ENCODE measurements at places on chromosomes 2 and 18. TPM values are rescaled to one million over a fixed set of nuclear protein-coding genes. Genes with fewer than 3 reads are reported as not detected.

GRCh38 chr18:26479681-26480079 is 68.7 kb downstream of the KCTD1 start:
- no peaks in the 10 kb centered on the region for H3K36me3 ChIP-seq
- H3K4me1 ChIP-seq = no peaks in the 10 kb centered on the region

DNA sequence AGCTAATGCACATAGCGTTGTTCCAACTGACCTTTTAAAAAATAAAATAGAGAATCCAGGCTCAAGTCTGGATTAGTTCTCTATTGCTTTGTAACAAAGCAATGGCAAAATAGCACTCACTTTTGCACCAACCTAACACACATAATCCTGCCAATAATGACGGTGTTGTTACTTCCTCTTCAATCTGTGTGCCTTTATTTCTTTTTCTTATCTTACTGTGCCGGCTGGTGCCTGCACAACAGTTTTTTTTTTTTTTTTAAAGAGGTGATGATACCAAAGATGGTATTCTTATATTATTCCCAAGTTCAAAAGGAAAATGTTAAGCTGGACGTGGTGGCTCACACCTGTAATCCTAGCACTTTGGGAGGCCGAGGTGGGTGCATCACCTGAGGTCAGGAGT is 3.4 kb downstream of the PLB1 start:
- no peak for DNase-seq
- no peaks in the 10 kb centered on the region for H3K27me3 ChIP-seq
- no peaks in the 10 kb centered on the region for H3K36me3 ChIP-seq
- no peak overlapping the region for H3K27ac ChIP-seq
- no peak overlapping the region for H3K4me3 ChIP-seq

DNA sequence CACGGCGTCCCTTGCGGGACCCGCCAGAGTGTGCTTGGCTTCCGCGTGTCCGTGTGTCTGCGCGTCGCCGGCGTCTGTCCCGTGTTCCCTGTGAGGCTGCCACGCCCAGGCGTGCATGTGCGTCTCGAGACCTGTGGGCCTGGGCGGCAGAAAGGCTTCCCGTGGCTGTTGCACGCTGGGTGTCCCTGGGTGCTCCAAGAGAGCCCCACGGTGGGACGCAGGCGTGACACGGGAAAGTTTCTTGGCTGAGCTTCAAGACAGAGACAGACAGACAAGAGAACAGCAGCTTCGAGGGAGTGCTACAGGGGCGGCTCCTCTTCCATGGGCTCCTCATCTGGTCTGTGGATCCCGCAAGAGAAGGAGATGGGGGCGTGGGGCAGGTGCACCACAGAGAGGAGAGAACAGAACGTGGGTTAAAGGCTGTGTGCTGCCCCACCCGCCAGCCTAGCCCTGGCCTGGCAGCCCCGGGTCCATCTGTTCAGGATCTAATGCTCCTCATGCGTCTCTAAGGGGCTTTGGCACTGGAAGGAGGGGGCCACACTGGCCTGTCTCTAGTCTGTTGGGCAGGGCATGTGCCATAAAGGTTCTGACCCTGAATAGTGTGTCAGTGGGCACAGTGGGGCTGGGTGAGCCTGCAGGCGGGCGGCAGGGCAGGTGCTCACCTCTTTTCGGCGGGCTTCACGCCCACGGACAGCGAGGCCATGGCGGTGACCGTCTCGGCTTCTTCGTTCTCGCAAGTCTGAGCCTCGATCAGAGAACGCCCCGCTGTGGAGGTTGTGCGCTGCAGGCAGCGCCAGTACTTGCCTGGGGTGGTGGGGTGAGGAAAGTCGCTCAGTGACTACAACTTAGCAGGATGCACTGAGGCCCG is 205.1 kb downstream of the TWIST2 start:
- H3K4me1 ChIP-seq = no peaks in the 10 kb centered on the region
- DNase-seq = no peak
- no peaks in the 10 kb centered on the region for H3K27me3 ChIP-seq
- H3K4me3 ChIP-seq = no peak overlapping the region
- H3K36me3 ChIP-seq = peaks cover 16% of the 10 kb centered on the region
- no peak overlapping the region for H3K27ac ChIP-seq

PLCD4 gene
- 8.0 TPM for total RNA-seq

GRCh38 chr18:72675394-72675793 is 131.3 kb upstream of the CBLN2 start:
- H3K36me3 ChIP-seq = no peaks in the 10 kb centered on the region
- H3K4me3 ChIP-seq = no peak overlapping the region
- no peaks in the 10 kb centered on the region for H3K4me1 ChIP-seq
- no peaks in the 10 kb centered on the region for H3K27me3 ChIP-seq

GRCh38 chr2:226796012-226796839 is 3.4 kb downstream of the IRS1 start:
- H3K4me1 ChIP-seq = peaks cover 3% of the 10 kb centered on the region
- peak overlapping the region; percentile 87 for H3K4me3 ChIP-seq
- no peaks in the 10 kb centered on the region for H3K27me3 ChIP-seq
- peak overlapping the region; percentile 97 for H3K27ac ChIP-seq

RTP5 gene
- total RNA-seq = 0.15 TPM

EVA1A gene
- not detected for total RNA-seq

HJURP gene
- 3.0 TPM for total RNA-seq

CABYR gene
- 0.64 TPM for total RNA-seq

DNA sequence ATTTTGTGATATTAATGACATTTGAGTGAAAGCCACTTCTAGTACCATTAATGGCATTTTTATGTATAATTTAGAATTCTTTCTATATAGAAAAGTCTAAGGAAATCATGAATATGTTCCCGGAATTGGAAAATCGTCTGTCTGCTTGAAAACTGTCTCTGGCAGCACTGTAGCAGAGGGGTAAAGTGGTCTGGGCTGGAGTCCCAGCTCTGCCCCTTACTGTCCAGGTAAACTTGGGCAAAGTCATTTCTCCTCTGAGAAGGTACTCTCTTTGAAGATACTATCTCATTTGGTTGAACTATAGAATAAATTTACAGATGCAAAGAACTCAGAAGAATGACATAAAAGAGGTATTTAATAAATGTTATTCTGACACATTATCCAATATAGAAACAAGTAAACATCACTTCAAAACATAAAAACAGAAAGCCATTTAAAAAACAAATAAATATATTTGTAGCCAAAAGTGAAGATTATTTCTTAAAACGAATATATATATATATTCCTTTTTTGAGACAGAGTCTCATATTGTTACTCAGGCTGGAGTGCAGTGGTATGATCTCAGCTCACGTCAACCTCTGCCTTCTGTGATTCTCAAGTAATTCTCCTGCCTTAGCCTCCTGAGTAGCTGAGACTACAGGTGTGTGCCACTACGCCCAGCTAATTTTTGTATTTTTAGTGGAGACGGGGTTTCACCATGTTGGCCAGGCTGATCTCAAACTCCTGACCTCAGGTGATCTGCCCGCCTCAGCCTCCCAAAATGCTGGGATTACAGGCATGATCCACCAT is 149.8 kb upstream of the ITGA4 start:
- no peak for DNase-seq
- H3K4me1 ChIP-seq = no peaks in the 10 kb centered on the region
- no peaks in the 10 kb centered on the region for H3K36me3 ChIP-seq
- no peak overlapping the region for H3K4me3 ChIP-seq

DNA sequence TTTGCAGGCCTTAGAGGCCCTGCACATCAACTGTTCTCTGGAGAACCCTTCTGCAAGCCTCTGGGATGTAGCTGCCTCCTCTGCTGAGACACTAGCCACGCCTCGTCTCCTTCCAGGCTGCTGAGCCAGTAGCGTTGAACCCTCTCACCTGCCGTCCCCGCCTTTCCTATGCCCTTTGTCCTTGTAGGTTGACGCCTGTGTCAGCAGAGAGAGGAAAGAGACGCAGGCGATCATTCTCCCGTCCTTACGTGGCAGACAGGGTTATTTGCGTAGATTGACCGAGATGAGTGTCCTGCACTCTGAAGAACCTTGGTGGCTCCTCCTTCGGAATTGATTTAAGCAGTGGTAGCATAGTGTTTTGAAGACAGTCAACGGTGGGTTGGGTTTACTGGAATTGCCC is 27.8 kb downstream of the ID2 start:
- H3K4me3 ChIP-seq = no peak overlapping the region
- H3K27me3 ChIP-seq = no peaks in the 10 kb centered on the region
- no peak for DNase-seq
- H3K27ac ChIP-seq = no peak overlapping the region
- no peaks in the 10 kb centered on the region for H3K36me3 ChIP-seq

DNA sequence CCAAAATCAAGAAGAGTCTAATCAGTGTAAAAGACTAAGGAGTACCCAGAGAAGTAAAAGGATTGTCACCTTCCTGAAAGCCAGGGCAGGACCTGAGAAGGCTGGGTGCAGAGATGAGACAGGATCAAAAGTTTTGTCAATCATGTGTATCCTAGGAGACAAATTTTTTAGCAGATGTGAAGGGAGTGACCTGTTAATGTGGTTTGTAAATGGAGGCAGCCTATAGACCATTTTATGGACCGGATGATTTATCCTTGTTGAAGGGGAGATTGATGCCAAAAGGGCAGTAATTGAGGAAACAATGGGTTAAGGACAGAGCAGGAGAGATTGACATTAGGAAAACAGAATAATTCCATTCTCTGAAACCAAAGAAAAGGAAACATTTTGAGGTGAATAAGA is 813 bp downstream of the NDC80 start:
- no peak overlapping the region for H3K4me3 ChIP-seq
- H3K4me1 ChIP-seq = no peaks in the 10 kb centered on the region
- H3K27me3 ChIP-seq = no peaks in the 10 kb centered on the region

DNA sequence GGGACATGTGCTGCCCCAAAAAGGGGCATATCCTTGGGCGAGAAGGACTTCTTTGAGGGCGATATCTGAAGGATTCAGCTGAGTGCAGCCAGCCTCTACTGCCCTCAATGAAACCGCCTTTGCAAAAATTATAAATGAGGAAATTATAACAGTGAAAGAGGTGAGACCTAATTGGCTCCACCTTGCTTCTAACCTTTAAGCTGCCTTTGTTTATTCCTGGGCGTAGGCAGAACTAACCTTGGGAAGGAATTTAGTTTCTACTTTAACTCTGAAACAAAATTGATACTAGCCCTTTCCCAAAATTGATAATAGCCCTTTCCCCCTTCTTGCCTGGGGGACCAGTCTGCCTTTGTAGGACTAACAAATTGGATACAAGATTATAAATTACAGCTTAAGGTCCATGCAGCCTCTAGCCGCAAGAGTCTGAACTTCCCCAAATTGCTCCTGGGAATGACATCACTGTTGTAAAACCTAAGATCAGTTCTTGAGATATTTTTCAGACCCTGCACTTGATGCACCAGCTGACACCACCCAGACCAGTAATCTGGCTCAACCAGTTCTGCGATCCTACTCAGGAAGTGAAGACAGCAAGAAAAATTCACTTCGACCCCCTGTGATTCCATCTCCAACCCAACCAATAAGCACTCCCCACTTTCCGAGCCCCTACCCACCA is 36.0 kb upstream of the ASAP2 start:
- H3K36me3 ChIP-seq = no peaks in the 10 kb centered on the region
- no peak for DNase-seq
- H3K4me3 ChIP-seq = no peak overlapping the region
- H3K27me3 ChIP-seq = no peaks in the 10 kb centered on the region

GRCh38 chr2:240985881-240986786 is 12.3 kb upstream of the SNED1 start:
- no peaks in the 10 kb centered on the region for H3K27me3 ChIP-seq
- H3K27ac ChIP-seq = no peak overlapping the region
- no peaks in the 10 kb centered on the region for H3K36me3 ChIP-seq
- peaks cover 11% of the 10 kb centered on the region for H3K4me1 ChIP-seq
- DNase-seq = no peak

DNA sequence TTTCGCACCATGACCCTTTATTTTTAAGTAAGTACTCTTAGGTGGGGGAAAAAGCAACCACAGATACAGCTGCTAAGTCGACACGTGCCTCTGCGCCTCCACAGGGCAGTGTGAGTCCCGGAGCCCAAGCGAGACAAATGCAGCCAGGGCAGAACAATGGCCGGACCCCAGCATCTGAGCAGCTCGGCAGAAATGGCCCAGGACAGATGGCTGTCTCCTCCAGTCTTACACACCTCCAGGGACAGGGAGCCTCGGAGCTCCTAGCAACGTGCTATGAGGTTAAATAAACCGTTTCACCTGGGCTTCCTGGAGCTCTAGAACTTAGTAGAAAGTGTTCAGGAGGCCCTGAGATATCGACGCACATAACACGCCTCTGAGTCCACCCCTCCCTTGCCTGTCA is 47.3 kb upstream of the SALL3 start:
- no peak overlapping the region for H3K4me3 ChIP-seq
- DNase-seq = no peak
- peaks cover 38% of the 10 kb centered on the region for H3K27me3 ChIP-seq
- H3K4me1 ChIP-seq = no peaks in the 10 kb centered on the region
- H3K27ac ChIP-seq = no peak overlapping the region
- H3K36me3 ChIP-seq = no peaks in the 10 kb centered on the region

DNA sequence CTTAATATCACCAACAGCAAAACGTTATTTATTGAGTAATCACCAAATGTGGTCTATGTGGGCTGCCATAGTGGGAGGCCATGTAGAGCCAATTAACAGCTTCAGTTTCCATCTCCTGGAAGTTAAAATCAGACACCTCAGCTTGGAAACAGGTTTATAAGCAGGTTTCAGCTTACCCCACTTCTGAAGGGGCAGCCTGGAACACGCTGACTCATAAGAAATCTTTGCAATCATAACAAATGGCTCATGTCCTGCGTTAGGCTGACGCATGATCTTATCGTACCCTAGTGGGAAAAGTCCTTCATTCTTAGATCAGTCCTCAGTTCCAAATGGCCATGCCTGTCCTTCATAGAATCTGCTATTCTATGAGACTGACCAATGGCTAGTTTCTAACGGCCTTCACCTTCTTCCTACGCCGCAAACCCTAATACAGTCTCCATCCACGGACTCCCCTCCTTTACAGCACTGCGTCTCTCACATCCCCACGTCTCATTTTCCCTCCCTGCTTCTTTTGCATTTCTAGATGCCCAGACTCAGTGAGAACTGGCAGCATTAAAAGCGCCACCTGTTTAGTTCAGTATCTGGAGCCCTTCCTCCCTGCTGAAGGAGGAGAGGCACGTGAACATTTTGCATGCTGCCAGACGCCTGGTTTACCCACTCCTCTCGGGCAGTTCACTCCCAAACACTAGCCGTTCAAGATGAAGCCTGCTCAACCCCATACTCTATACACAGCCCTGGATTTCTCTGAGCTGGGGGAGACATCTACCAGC is 24.2 kb upstream of the BZW1 start:
- H3K27ac ChIP-seq = no peak overlapping the region
- no peak overlapping the region for H3K4me3 ChIP-seq
- no peaks in the 10 kb centered on the region for H3K4me1 ChIP-seq
- DNase-seq = no peak

GRCh38 chr2:71486881-71487640 is 33.7 kb downstream of the DYSF start:
- no peak for DNase-seq
- H3K27me3 ChIP-seq = no peaks in the 10 kb centered on the region
- no peaks in the 10 kb centered on the region for H3K36me3 ChIP-seq
- H3K27ac ChIP-seq = no peak overlapping the region

GPAT2 gene
- 5.9 TPM for total RNA-seq
